ENCODE measurements at places on chromosomes 11 and 22.
A peak's percentile ranks its signal among the peaks of the same experiment; 100 is the strongest.

GRCh38 chr11:131204765-131205380 is 165.5 kb upstream of the NTM start:
- no peak for DNase-seq

GRCh38 chr22:33971561-33971961 is 51.3 kb upstream of the LARGE1 start:
- DNase-seq, result peak; percentile 69

DNA sequence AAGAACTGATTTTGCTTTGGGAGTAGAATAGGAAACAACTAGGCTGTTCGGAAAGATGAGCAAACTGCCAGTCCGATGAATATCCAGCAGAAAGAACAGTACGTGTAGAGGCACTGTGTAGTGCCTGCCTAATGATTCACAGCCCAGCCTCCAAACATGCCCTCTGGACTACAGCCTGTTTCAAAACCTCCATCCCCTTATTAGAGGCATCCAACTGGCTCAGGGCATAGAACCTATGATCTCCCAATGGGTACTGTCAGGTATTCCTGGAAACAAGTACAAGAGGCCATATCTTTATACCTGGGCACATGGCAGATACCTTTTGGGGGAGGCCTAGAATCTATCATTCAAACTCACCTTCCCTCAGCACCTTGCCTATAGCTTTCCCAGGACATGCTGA is 4.9 kb downstream of the RRP8 start:
- DNase-seq, result no peak

- no peak for DNase-seq
Measured at GRCh38 chr11:46445192-46445919, 53.8 kb upstream of the CHRM4 start.

DNA sequence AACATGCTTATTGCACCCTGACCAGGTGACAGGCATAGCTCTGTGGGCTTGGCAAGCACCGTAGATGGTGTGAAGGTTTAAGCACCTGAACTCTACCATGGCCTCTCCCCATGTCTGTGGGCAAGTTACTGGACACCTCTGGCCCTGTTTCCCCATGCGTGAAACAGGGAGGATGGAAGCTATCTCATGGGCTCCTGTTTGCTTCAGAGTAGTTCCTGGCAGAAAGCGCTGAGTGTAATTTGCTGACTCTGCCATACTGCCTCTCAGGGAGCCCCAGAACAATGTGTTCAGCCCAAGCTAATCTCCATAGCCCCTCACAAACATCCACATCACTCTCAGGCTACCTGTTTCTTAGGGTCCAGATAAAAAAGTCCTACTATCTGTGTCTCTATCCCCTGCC is 2.4 kb downstream of the CBX6 start:
- DNase-seq, result no peak

DNA sequence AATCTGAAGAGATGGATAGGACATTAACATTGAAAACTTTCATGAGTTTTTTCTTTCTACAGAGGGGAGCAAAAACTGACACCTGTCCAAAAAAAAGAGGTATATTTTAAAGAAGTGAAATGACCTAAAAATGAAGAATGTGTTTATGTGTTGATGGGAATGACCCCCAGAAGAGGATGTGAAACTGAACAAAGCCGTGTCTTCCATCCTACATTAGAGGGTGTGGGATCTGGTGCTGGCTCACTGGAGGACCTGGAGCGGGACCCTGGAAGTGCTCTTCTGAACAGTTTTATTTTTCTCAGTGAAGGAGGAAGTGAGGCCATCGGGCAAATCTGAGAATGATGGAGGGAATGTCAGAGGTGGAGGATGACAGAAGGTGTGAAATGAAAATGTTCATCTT is 470.1 kb downstream of the NTM start:
- DNase-seq, result no peak

- peak; percentile 69 for DNase-seq
Measured at GRCh38 chr22:31604746-31605705, 57.0 kb downstream of the PISD start.

DNA sequence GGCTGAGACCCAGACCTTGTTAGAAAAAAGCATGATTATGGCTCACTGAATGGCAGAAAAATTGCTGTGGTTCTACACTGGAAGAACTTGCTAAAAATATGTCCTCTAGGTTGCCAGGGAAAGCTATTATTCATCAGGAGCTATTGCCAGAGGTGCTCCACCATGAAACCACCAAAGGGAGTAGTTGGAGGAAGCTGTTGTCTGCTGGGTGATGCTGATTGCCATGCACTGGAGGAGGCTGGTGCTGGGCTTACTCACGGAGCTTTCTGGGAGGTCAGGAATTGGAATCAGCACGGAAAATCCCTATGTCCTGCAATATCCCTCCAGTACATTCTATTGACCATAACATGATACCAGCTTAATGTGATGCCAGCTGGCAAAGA is 199.6 kb upstream of the ZBED5 start:
- DNase-seq, result no peak

GRCh38 chr22:19798891-19799293 is 38.3 kb downstream of the TBX1 start:
- peak; percentile 57 for DNase-seq

- DNase-seq, result no peak
Measured at GRCh38 chr11:22703040-22703439, 36.6 kb downstream of the GAS2 start.

DNA sequence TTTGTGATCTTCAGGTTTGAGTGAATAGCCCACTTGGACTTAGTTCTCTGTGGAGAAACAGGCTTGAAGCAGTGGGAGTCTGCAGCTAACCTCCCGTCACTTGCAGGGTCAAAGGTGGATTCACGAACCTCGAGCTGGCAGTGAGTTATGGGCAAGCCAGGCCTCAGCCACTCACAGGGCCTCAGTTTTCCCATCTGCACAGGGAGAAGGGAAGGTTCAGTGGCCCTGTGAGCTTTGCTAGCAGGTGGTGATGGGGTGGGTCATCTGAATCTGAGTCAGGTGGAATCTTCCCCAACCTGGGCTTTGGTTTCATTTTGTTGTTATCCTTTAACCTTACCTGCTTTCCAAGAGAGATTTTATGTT is 86.6 kb upstream of the GRIK4 start:
- DNase-seq, result no peak

- no peak for DNase-seq
Measured at GRCh38 chr11:66864924-66865697, 8.2 kb downstream of the LRFN4 start.

DNA sequence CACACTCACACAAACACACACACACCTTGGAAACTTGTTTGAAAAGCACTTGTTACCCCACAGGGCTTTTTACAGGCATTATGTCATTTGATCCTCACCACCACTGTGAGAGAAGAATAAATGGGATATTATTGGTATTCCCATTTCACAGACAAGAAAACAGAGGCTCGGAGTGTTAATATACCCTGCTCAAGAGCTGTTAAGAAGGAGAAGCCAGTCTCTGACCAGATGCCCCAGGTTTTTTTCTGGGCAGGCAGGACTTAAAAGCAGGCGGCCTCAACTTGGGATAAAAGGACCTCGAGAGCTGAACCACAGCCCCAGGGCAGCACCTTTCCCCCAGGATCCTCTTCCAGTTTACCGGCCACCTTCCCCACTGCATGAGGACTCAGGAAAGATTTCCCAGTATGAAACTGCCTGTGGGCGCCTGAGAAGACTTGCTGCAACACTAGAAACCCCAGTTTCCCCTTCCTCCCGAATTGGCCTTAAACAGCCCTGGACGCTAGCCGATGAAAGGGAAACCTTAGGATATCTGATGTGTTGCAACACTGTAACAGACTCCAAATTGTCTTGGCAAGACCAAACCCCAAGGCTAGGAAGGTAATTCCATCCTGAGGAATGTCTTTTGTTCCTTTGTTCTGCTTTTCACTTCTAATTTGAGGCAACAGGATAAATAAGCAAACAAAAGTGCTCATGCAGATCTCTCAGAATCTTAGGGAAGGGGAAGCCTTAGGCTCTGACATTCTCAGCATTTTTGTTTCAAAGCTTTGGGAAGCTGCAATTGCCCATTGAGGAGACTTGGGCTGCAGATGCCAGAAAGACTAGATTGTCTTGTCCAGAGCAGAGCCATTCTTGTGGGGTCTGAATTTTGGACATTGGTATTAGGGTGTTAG is 173.5 kb downstream of the TRIM29 start:
- DNase-seq, result no peak

GRCh38 chr22:29509815-29510214 is 29.8 kb downstream of the NEFH start:
- DNase-seq, result no peak

DNA sequence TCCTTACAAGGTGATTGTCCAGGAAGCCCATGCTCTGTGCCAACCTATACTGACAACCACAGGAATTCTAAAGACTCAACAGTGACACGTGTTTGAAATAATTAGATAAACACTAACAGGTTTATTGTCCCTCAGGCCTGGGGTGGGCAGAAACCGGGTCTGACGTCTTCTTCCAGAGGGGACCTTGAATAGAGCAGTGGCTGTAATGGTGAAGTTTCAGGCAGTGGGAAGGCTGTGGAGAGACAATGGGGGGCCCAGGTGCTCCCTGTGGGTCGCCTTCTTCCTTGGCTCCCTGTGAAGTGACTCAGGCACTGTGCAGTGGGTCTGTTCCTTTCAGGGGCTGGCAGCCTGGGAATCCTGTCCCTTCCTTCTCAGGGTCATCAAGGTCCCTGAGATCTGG is 54.6 kb downstream of the OTOG start:
- DNase-seq, result no peak

DNA sequence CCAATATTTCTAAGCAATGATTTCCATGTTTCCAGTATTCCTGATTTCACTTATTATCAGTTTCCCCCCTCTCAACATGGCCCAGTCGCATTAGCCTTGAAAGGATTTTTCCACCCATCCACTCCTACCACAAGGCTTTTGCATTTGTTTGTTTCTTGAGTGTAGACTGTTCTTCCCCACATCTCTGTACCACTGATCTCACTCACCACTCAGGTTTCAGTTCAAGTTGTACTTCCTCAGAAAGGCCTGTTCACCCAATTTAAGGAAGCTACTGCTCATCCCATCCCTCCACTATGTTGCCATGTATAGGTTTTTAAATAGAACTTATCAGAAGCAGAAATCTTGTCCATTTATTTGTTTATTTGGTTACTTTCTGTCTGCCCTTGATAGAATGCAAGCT is 472.3 kb downstream of the FAM181B start:
- no peak for DNase-seq

DNA sequence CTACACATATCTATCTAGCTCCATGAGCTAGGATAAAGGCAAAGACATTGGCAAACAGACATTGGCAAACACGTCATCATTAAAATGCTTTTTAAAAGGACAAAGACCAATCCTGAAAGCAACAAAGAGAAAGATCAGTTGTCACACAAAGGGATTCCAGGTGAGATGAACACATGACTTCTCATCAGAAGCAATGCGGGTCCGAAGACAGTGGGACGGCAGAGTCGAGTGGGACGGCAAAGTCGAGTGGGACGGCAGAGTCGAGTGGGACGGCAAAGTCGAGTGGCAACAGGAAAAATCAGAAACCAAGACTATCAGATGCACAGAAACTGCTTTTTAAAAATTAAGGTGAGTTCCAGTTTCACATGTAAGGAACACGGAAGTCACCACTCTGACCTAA is 609.5 kb downstream of the BRD1 start:
- DNase-seq, result peak; percentile 32

- no peak for DNase-seq
Measured at GRCh38 chr22:45340323-45340722, 30.6 kb downstream of the FAM118A start.

DNA sequence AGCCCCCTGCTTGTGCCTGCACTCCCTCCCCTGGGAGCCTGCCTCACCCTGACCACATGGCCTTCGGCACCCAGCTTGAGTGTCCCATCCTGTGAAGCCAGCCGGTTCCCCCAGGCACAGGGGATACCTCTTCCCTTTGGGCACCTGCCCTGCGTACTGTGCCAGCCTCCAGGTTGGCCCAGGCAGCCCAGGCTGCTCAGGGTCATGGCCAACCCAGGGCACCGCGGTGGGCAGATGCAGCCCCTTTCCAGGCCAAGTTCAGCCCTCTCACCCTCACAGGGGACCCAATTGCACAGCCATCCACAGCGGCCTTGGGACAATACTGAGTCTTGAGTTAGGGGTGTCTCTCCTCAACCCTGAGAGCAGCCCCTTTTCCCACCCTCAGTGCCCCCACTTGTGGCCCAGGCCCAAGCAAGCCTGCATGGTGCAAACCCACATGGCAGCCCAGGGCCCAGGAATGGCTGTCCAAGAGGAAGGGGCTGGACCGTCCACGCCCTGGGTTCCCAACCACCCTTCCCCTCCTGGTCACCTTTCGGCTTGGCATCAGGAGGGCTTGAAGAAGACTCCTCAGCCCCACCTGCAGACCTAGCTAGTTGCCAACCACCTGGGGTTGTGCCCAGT is 87.7 kb downstream of the CDKN1C start:
- DNase-seq, result peak; percentile 35

GRCh38 chr22:40196628-40197360 is 19.1 kb downstream of the TNRC6B start:
- DNase-seq, result no peak

GRCh38 chr22:35649636-35650250 is 1.5 kb downstream of the APOL6 start:
- DNase-seq, result no peak

GRCh38 chr11:111107501-111107900 is 138.0 kb upstream of the POU2AF2 start:
- no peak for DNase-seq

DNA sequence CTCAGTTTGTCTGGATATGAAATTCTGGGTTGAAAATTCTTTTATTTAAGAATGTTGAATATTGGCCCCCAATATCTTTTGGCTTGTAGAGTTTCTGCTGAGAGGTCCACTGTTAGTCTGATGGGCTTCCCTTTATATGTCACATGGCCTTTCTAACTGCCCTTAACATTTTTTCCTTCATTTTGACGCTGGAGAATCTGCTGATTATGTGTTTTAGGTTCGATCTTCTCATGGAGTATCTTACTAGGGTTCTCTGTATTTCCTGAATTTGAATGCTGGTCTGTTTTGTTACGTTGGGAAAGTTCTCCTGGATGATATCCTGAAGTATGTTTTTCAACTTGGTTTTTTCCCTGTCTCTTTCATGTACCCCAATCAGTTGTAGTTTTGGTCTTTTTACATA is 22.8 kb downstream of the OR52A5 start:
- DNase-seq, result no peak

All from posterior cingulate gyrus (tissue), 11 donors.